ENCODE measurements at places on chromosomes 2 and 18. TPM values are rescaled to one million over a fixed set of nuclear protein-coding genes. Genes with fewer than 3 reads are reported as not detected.

Gene DNER
- total RNA-seq: 0.43 TPM

Gene CCL20
- 1.0 TPM for total RNA-seq

Gene ARL6IP6
- total RNA-seq: 11.4 TPM

Gene GPR35
- total RNA-seq: 71.2 TPM

Gene SKOR2
- total RNA-seq: not detected

DNA sequence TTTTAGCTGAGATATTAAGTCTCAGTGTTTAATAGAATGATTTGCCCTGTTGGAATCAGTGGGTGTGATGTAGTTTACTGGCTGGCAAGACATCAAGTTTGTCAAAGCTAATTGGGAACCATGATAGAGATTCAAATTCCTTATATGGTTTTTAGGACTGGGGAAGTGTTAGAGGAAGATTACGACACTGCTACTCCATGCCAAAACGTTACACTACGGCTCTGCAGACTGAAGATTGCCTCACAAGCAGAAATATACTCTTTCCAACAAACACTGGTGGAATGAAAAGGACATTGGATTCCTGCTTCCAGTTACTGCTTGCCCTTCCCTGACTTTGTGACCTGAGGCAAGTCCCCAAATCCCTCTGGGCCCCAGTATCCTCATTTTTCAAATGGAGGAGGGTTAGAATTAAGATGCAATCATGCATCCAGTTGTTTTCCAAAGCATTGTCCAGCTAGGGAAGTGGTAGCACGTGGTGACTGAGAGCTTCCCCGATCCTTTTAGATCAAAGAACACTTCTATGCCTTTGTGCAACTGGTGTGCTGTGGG is 147.6 kb downstream of the CDC42EP3 start:
- peak; percentile 49 for DNase-seq

DNA sequence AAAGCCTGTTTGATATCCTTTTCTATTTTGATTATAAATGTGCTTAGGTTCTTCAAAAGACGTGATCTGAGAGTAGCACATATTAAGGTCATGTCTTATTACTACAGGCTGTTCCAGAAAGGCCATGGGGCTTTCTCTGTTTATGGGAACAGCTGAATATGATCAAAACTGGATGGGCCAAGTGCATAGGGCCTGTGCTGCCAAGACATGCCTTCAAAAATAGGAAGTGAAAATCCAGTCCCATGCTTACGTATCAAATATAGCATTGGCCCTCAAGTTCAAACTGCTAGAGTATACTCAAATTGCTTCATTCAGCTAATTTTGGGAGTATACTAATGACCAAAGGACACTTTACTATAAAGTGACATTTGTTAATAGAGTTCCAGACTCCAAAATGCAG is 24.1 kb downstream of the SLC25A52 start:
- DNase-seq: no peak

DNA sequence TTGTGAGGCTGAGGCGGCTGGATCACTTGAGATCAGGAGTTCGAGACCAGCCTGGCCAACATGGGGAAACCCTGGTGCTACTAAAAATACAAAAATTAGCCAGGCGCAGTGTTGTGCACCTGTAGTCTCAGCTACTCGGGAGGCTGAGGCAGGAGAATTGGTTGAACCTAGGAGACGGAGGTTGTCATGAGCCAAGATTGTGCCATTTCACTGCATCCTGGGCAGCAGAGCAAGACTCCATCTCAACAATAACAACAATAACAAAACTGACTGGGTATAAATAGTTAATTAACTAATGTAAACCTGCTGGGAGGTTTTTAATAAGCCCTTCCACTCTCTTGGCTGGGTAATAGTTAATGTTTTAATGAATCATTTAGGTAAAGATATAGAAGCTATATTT is 7.8 kb downstream of the SULT6B1 start:
- no peak for DNase-seq

DNA sequence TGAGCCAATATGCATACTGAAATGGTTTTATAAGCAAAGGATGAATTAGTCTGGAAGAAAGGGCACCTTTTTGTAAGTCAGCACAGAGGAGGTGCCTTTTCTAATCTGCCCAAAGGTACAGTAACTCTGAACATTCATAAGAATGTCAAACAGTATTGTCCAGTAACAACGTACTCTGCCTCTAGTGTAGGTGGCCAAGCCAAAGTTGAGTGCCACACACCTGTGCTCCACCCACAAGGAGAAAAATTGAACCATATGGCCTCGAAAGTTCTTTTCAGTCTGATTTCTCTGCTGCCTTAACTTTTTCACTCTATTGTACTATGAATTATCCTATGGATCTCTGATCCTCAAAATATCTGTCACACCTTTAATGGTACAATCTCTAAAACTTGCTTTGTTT is 86.8 kb downstream of the CERKL start:
- DNase-seq: no peak

GRCh38 chr2:84880645-84881521 is at the start of gene TRABD2A:
TSS of gene TRABD2A (minus strand) at chr2:84881084. CDS start at chr2:84881039, 45 bp downstream.
- DNase-seq: no peak

- DNase-seq: peak; percentile 58
These were observed 73.5 kb downstream of the MYO1B start for GRCh38 chr2:191318729-191319078.

DNA sequence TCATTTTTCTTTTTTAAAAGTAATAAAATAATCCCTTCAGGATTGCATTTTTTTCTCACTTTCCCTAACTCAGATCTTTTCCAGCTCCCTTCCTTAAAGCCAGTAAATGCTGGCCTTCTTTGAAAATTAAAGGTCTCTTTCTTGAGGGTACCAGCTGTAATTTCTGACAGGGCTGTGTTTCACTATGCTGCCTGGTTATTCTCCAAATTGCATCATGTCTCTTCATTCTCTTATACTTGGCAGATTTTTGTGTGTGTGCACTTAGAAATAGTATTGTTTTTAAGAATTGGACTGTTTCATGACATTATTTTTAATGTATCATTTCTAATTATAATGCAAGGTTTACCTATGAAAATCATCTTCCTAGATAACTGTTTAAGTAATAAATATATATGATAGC is 72.0 kb upstream of the EPB41L5 start:
- no peak for DNase-seq

DNA sequence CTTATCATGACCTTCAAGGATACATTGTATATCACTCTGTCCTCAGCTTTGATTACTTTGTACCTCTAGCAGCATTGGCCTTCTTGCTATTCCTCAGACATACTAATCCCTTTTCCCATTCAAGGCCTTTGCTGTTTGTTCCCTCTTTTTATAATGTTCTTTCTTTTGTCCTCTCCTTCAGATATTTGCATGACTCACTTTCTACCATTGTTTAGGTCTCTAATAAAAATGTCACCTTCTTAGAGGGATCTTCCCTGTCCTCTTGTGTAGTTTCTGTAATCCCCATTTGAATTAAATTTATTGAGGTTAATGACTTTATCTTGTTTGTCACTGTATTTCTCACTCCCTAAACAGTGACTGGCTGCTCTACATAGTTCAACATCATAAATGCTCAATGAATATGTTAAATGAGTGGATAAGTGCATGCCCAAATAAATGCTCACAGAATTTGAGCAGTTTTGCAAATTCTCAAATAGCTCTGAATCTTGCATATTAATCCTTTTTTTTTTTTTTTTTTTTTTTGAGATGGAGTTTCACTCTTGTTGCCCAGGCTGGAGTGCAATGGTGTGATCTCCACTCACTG is 135.9 kb downstream of the AGPS start:
- no peak for DNase-seq

DNA sequence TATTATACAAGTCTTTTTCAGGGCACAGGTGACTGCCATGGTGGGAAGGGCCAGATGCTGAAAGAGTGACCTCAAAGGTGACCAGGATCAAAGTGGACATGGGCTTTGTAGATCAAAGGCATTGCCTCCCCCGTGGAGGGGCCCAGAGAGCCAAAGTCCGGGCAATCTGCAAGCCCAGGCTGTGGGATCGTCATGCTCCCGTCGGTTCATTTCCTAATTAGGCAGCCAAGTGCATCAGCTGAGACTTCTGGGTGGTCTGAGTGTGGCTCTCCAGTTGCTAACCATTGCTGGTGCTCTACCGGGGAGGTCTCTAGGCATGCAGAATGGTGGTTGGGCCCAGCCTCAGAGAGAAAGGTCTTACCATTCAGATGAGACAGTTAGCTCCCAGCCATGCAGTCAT is 61.6 kb downstream of the TRIB2 start:
- DNase-seq: no peak

GRCh38 chr2:112880091-112880531 is 30.9 kb upstream of the IL37 start:
- DNase-seq: no peak

- no peak for DNase-seq
These were observed 63.0 kb upstream of the GALNT13 start for GRCh38 chr2:153808679-153809078.

DNA sequence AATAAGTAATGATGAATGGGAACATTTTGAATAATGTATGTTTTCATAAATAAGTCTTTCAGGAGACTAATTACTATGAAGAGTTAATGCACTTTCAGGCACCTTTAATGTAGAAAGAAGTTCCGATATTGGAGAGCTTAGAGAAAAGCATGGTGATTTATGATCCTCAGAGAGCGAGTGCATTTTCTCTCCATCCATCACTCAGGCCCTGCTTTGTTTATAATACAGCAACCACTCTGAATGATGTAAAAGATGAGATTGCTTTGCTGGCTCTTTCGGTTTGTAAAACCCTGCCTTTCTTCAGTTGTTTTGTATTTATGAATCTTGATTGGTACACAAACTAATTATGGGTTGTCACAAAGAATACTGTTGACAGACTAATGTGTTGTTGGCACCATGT is 132.0 kb downstream of the NYAP2 start:
- no peak for DNase-seq

GRCh38 chr2:128631698-128632500 is 313.2 kb upstream of the HS6ST1 start:
- no peak for DNase-seq

- no peak for DNase-seq
These were observed 37.6 kb downstream of the PPP1R1C start for GRCh38 chr2:182023235-182023634.

Data from mucosa of gallbladder (tissue), 1 donor.